ENCODE measurements at places on chromosomes 7 and 10. TPM values are rescaled to one million over a fixed set of nuclear protein-coding genes. Genes with fewer than 3 reads are reported as not detected.

DNA sequence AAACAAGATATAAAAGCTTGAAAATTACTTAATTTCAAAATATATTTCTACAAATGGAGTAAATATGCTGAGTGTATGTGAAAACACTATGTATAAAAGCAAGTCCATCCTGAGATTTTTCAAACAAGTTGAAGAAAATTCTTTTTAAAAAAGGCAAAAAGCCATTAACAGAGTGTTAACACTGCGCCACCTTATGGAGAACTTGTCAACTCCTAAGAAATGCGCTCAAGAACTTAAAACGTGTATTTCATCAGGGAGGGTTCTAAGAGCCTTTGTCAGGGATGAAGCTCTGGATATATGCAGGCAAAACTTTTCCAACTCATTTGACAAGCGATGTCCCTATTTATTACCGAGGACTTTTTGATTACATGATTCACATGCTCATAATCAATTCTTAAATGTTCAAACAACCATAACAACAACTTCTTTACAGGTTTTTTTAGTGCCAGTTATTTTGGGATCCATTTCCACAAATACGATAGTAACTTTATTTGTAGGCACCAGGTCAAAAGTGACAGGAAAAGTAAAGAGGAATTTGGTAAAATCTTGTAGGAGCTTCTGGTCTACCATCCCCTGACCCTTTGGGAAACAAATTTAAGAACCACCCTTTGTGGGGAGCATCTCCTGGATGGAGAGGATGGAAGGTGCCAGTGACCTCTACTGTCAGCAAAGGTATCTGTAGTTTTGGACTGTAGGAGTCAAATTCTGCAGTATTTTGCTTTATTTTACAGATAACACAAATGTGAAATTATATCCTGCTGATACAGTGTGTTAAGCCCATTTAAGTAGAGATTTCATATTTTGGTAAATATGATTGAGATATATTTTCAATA is 23.2 kb downstream of the CALCR start:
- H3K4me1 ChIP-seq, result no peaks in the 10 kb centered on the region
- H3K36me3 ChIP-seq, result no peaks in the 10 kb centered on the region
- H3K27me3 ChIP-seq, result no peaks in the 10 kb centered on the region
- H3K4me3 ChIP-seq, result no peak overlapping the region
- no peak overlapping the region for H3K27ac ChIP-seq

DNA sequence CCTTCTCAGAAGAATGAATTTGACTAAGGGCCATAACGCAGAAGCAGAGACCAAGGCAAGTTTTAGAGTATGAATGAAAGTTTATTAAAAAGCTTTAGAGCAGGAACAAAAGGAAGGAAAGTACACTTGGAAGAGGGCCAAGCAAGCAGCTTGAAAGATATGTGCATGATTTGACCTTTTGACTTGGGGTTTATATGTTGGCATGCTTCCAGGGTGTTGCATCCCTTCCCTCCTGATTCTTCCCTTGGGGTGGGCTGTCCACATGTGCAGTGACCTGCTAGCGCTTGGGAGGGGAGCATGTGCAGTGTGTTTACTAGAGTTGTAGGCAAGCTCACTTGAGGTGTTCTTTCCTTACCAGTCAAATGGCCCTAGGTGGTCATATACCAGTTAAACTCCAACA is 37.9 kb upstream of the LRRN3 start:
- H3K27ac ChIP-seq, result no peak overlapping the region
- H3K36me3 ChIP-seq, result no peaks in the 10 kb centered on the region
- DNase-seq, result no peak
- no peak overlapping the region for H3K4me3 ChIP-seq
- H3K27me3 ChIP-seq, result no peaks in the 10 kb centered on the region
- H3K4me1 ChIP-seq, result no peaks in the 10 kb centered on the region

DNA sequence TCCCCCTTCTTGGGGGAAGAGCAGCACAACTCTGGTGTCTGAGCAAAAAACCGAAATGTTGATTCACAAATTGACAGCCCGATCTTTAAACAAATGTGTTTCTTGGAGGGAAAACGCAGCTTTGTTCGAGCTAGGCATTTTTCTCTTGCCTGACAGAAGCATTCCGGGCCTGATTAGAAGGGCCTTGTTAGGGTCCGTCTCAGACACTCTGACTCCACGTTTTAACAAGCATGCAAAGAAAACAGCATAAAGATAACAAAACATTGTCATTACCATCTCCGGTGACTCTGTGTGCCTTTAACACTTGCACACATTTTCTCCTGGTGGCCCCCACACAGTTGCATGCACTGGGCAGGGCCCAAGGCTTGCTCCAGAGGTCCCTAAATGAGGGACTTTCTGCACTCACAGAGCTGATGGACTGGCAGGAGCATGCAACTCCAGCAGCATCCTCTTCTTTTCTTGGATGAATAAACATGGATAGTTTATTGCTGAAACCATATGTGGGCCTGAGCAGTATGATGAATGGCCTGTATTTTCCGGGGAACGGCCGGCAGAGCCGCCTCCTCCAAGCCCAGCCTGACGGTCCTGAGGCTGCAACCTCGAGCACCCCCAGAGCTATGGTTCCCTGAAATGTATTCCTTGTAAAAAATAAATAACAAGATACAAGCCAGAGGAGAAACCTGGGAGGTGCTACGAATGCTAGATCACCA is 50.9 kb downstream of the EBF3 start:
- H3K4me3 ChIP-seq, result no peak overlapping the region
- H3K36me3 ChIP-seq, result no peaks in the 10 kb centered on the region
- H3K27ac ChIP-seq, result no peak overlapping the region
- no peaks in the 10 kb centered on the region for H3K4me1 ChIP-seq
- no peaks in the 10 kb centered on the region for H3K27me3 ChIP-seq

Gene CALCR
- total RNA-seq, result not detected

DNA sequence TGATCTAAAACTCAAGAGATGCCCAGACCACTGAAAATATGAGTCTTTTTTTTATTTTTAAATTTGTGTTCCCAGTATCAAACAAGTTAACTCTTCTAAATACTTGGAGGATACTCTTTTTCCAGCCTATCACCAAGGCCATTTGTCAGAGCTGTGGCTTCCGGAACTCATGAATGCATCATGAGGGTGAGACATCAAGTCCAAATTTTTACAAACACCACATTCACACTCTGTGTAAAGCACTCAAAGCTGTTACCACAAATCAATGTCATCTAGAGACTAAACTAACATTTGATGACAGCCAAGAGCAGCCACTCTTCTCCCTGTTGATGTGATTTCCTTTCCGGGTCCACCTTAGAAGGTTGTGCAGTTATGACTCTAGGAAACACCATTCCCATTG is 43.8 kb upstream of the ARID5B start:
- H3K4me1 ChIP-seq, result no peaks in the 10 kb centered on the region
- H3K4me3 ChIP-seq, result no peak overlapping the region
- H3K27me3 ChIP-seq, result no peaks in the 10 kb centered on the region
- H3K27ac ChIP-seq, result no peak overlapping the region

DNA sequence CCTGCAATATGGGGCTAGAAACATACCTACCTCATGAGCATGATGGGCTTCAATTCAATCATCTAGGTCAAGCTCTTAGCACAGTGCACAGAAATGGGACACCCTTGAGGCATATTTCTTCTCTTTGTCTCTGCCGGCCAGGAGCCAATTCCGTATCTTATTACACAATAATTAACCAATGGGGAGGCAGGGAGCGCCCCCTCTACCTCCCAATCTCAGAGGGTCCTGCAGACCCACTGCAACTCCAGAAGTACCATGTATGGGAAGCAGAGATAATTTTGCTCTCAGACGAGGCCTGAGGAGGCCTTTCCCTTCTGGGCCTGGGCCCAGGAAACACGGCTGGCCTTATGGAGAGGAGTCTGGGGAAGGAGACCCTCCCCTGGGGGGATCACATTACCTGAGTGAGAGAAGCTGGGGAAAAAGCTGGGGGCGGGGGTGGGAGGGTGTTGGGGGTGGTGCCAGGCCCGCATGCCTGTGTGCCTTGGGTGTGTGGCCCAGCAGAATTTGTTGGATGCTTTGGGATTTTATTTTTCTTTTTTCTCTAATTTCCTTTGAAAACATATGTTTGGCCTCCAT is 155.5 kb downstream of the UBE2H start:
- peak; percentile 7 for DNase-seq
- H3K36me3 ChIP-seq, result no peaks in the 10 kb centered on the region
- H3K4me3 ChIP-seq, result no peak overlapping the region
- H3K4me1 ChIP-seq, result no peaks in the 10 kb centered on the region

GRCh38 chr10:12055732-12056131 is 13.0 kb upstream of the DHTKD1 start:
- no peaks in the 10 kb centered on the region for H3K36me3 ChIP-seq
- H3K27ac ChIP-seq, result no peak overlapping the region
- no peak overlapping the region for H3K4me3 ChIP-seq
- DNase-seq, result no peak

Gene NUTM2B
- total RNA-seq, result 0.76 TPM

Gene LRRC61
- total RNA-seq, result 10.3 TPM

- no peaks in the 10 kb centered on the region for H3K36me3 ChIP-seq
- DNase-seq, result no peak
- H3K27ac ChIP-seq, result no peak overlapping the region
- no peaks in the 10 kb centered on the region for H3K4me1 ChIP-seq
- no peak overlapping the region for H3K4me3 ChIP-seq
Measured at GRCh38 chr7:154748089-154748786, 254.7 kb downstream of the PAXIP1 start.

DNA sequence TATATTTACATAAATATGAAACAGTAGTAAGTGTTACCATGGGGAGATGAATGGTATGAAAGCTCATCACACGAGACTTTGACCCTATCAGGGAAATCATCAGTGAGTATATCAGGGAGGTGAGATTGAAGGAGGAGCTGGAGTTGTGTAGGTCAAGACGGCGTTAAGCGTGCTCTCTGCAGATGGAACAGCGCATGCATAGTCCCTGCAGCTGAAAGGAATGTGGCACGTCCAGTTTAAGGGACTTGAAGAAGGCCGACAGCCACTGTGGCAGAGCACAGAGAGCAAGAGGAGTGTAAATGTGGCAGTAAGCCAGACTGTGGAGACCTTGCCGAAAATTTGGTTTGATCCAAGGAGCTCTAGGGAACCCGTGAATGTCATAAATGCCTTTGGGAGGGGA is 38.9 kb downstream of the POU6F2 start:
- no peaks in the 10 kb centered on the region for H3K36me3 ChIP-seq
- H3K4me1 ChIP-seq, result no peaks in the 10 kb centered on the region
- DNase-seq, result peak; percentile 29
- H3K4me3 ChIP-seq, result no peak overlapping the region

Measured in pancreas (tissue), 10 donors.